Suppressor macrophage treated with lipopolysaccharide for 4 hours (primary cell): ENCODE measurements at places on chromosomes 5 and 9.

DNA sequence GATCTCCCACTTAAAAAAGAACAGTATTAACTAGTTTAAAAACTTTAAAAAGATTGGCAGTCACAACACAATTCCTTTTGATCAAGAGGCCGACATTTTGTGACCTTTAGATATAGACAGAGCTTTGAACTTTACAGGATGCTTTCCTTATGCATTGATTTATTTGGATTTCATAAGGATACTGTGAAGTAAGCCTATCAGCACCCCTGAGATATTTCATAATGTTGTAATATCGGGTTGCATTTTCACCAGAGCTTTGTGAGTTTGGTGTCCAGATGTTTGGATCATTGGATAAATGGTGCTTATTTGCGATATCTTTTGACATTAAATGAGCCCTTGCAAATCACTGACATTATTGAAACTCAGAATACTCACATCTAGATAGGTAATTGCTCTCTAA, 7.7 kb downstream of the PALM2AKAP2 start:
- no peak for DNase-seq

GRCh38 chr9:70801181-70801829, 320.1 kb downstream of the TRPM3 start:
- DNase-seq: no peak

GRCh38 chr9:77417566-77417965, 230.6 kb downstream of the GNA14 start:
- DNase-seq: peak; percentile 48

GRCh38 chr5:155070781-155071180, 57.2 kb downstream of the KIF4B start:
- DNase-seq: no peak

DNA sequence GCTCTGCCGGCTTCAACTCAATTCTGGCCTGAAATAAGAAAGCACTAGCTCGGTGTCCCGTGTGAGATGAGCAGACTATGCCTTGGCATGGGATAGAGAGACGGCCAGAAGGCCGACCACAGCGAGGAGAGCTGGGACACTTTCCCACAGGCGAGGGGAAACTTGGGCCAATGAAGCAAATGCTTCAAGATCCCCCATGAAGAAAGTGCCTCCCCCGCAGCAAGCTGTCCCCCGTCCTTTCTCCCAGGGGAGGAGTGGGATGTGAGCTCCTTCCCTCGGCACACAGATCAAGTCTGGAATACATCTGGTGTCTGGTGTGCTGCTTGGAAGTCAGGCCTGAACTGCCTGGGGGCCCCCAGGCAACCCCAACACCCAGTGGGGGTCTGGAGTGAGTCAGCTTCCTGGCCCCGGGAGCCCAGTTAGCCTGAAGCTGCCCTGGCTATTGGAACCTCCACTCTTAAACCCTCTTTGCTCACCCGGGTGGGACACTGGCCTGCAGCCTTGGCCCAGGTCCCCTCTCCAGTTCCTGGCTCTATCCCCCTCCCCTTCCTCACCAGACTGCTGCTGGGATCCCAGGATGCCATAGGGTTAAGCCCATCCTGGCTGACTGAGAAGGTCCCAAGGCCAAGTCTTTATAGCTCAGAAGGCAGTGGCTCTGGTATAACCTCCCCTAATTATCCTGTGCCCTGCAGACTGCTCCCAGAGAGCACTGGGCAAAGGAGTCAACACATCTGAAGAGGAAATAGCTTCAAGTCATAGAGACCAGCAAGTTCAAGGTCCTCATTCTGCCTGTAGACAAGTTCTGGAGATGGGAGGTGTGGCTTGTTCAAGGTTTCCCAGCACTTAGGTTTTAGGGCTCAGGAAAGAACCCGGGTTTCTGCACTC, 205.3 kb downstream of the TTLL11 start:
- no peak for DNase-seq

GRCh38 chr9:133405508-133406438, 12.0 kb downstream of the REXO4 start:
- DNase-seq: no peak

DNA sequence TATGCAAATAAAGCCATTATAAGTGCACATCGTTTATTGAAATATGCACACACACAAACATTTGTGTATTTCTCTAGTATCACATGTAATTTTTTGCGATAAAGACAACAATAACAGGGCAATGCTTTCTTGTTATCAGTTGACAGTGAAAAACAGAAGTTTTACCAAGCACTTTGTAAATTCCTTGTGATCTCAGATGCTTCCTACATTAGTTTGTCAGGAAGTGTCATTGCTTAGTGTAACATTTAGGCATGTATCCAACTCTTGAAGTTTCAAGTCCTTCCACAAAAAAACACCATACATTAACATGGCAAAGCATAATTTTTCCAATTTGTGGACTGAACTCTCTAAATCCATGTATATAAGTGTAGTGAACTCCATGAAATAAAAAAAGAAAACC, 46.4 kb downstream of the MOCS2 start:
- no peak for DNase-seq

DNA sequence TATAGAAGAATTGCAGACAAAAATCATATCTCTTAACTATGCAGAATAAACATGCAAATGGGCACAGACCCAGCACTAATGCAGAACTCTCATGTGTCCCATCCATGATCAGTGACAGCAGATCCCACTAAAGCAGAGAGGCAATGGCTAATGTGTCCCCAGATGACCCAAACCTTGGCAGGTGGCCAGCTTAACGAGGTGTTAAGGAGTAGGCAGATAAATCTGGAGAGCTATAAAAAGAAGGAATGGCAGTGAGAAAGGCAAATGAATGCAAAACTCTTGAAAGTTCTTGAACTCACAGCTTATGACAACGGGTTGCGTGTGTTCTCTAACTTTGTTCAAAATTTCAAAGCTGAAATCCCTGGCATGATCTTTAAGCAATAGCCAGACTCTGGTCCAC, 265.4 kb downstream of the RASEF start:
- DNase-seq: no peak
